ENCODE measurements at places on chromosomes 1 and 21.

GRCh38 chr1:199843861-199844260 lies 183.6 kb upstream of the NR5A2 start:
- no peak for DNase-seq

DNA sequence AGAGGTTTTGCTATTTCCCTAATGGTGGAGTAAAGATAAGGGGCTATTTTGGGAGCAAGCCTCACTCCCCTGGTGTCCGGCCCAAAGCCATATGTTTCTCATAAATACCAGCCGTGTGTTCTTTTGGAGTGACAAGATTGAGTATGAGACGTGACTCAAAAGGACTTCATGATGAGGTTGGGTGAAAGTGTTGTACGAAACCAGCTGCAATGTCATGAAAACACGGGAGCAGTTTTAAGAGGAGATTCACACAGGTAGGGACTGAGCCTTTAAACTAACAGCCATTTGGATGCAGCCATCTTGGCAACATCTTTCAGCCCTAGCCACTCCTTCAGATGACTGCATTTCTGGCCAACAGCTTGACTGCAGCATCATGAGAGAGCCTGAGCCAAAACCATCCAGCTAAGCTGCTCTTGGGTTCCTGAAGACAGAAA lies 532.3 kb upstream of the USP24 start:
- no peak for DNase-seq

DNA sequence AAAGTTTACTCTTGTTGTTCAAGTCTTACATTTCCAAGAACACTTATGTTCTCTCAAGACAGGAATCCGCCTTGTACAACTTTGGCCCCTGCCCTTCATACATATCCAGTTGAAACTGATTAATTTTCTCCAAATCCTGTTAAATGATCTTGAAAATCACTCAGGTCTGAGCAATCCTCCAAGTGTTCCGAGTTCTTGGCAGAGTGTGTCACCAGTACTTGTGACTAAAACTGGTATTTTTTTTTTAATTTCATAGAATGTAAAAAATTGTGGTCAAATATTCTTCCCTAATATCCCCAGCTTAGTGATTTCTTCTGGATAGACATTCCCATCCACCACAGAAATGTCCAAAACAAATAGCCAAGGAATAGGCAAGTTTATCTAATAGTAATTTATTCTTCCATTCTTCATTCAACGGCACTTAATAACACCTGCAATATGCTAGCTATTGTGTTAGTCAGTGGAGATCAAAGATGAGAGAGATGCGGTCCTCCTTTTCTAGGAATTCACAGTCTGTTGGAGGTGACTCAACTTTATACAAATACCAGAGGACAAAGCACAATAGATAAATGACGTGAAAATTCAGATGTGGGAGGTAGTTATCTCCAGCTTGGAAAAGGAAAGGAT lies 71.4 kb downstream of the DIRAS3 start:
- no peak for DNase-seq

GRCh38 chr21:45998276-45998701 lies 16.7 kb downstream of the COL6A1 start:
- DNase-seq, result no peak

DNA sequence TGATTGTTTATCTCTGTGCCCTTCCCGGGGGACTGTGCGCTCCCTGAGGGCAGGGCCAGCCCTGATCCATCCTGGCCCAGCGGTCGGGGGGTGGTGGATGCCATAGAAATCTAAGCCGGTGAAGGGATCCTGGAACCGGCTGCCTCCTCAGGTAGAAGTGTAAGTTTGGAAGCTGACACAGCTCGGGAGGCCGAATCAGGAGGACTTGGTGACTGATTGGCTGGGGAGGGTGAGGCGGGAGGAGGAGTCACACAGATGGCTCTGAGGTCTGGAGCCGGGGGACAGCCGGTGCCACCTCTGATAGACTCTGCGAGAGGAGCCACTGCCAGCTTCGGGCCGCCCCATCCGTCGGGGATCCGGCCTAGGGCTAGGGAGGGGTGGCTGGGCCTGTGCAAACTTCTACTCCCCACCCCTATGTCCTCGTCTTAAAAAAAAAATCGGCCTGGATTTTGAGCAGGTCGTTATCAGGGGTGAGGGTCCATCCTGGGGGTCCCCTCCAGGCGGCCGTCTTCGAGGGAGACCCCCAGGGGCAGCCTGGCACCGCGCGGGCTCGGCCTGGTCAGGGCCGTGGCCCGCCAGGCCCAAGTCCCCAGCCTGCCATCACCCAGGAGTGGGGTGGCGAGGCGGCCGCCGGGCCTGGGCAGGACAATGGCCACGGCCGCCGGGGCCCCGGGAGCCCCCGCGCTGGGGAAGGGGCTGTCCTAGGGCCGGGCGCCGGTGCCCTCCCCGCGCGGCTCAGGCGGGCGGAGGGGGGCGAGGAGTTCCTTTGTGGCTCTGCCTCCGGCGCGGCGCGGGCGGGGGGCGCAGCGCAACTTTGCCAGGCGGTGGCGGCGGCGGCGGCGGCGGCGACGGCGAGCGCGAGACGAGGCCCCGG lies 708 bp upstream of the ZNF362 start:
- DNase-seq, result peak; percentile 33

GRCh38 chr1:31054349-31054748 lies 11.2 kb downstream of the PUM1 start:
- DNase-seq, result no peak

- DNase-seq, result no peak
Observed at GRCh38 chr1:49351768-49352167, 575.1 kb upstream of the BEND5 start.
